GM12878 (cell line): ENCODE measurements at places on chromosomes 2 and 18. TPM values are rescaled to one million over a fixed set of nuclear protein-coding genes. Genes with fewer than 3 reads are reported as not detected.

The EHBP1 gene
- 10.2 and 12.8 TPM in 2 replicates for polyA plus RNA-seq

The CRYBA2 gene
- not detected in 2 replicates for polyA plus RNA-seq

- DNase-seq = no peak
Measured at GRCh38 chr2:8159211-8159965, 522.5 kb upstream of the ID2 start.

GRCh38 chr18:48519431-48520100, 19.3 kb upstream of the CTIF start:
- DNase-seq = no peak

- no peak for DNase-seq
Measured at GRCh38 chr18:31577195-31577594, 14.5 kb upstream of the TTR start.

The SPDYA gene
- 1.7 and 1.9 TPM in 2 replicates for polyA plus RNA-seq

GRCh38 chr2:230418341-230419016, 2.5 kb downstream of the SP100 start:
- DNase-seq = no peak

- peak; percentile 15 for DNase-seq
Measured at GRCh38 chr18:26383454-26384270, 157.4 kb downstream of the TAF4B start.

DNA sequence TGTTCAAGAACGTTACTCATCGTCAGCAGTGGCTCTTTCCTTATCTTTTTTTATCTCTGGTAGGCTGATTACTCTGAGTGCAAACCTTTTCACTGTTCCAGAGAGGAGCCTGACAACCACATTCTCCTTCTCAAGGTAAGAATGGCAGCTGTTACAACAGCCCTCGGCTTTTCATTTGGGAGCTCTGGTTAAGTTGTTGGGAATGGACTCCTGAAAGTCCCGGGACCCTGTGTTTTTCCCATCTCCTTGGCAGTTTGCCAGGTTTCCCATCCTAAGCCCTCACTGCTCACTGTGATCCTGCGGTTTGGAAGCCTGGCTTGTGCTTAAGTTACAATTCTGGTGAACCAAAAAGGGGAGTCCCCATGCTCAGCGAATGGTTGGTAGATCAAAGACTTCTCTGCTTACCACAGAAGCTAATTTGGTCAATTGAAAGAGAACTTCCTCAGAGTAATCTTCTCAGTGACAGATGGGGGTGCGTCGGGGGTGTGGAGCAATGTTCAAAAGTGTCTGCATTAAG, 122.3 kb downstream of the LYPD6B start:
- DNase-seq = peak; percentile 71

- DNase-seq = no peak
Measured at GRCh38 chr18:9775178-9775577, 67.1 kb downstream of the RAB31 start.

The TMEM214 gene
- 52.5 and 56.8 TPM in 2 replicates for polyA plus RNA-seq

DNA sequence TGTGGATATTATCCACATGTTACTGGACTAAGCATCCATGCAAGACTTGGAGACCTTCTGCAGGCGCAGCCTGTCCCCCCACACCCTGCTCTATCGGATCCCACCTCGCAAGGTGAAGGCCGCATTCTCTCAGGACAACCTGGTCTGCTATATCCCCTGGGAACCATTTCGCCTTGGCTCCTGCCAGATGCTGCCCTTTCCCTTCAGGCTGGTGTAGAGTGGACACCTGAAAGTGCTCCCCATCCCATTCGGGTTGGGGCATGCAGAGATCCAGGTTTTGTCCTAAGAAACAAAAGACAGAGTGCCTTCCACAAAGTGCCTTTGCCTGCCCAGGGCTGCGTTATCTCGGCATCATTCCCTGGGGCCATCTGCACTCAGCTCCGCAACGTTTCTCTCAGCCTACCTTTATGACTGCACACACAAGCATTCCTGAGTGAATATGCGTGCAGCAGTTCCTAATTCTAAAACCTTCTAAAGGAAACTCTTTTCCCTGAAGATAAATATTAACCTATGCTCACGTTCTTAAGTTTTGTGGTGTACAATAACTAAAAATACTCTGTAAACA, 20.5 kb downstream of the FHL2 start:
- no peak for DNase-seq

The FLACC1 gene
- polyA plus RNA-seq = 0.30 TPM in 1 of 2 replicates, not detected in the other

GRCh38 chr2:164328310-164328709, 293.0 kb downstream of the GRB14 start:
- no peak for DNase-seq

DNA sequence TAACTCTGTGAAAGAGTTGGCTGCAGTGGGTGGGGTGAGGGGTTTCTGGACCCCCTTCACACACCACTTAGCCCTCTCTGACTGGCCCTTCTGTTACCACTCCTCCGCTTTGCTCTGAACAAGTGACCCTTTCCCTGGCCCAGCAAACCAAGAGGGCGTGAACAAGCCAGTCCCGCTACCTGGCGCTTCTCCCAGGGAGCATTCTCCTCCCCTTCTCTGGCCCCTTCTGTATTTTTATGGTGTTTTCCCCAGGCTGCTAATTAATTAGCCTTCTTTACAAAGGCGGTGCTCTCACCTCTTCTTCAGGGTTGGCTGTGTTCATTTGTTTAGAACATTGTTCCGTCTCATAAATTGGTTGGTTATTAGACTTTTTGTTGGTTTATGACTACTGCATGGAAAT, 180.1 kb downstream of the MGAT5 start:
- no peak for DNase-seq

The FOXD4L1 gene
- not detected in 2 replicates for polyA plus RNA-seq

The DNAH6 gene
- polyA plus RNA-seq = 0.22 and 0.24 TPM in 2 replicates

DNA sequence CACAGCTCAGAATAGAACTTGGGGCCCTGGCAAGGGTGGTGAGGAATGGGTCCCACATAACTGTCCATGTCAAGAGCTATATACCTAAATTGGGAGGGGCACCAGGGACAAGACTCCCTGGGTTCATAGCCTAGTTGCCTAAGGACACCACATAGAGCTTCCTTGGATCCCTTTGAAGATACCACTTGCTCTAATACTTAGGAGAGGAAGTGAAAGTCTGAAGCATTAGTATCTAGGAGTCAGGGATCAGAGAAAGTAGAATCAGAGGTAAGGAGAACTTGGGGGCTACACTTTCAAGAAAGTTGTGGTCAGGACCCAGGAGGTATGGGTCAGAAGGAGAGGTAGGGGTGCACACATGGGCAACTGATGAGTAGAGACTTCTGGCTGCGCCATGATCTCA, 318.2 kb upstream of the SLC39A10 start:
- no peak for DNase-seq

DNA sequence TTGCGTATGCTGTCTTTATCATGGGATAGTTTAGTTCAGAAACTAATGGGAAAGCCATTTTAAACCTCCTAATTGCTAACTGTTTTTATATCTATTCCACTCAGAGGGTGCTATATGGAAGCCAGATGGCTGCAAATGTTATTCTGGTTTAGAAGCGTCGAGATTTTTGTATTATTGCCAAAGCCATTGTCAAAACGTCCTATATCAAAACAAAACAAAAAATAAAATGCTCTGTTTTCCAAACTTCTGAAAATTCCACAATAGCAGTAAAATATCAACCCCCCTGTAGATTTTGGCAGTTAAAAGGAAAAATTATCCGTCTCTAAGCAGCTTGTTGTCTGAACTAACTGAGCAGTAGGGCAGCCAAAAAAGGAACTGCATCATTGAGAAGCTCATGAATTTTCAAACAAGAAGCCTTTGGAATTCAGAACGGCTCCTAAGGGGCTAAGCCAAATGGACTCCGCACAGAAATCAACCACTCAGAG, 195.4 kb upstream of the CWC22 start:
- no peak for DNase-seq

DNA sequence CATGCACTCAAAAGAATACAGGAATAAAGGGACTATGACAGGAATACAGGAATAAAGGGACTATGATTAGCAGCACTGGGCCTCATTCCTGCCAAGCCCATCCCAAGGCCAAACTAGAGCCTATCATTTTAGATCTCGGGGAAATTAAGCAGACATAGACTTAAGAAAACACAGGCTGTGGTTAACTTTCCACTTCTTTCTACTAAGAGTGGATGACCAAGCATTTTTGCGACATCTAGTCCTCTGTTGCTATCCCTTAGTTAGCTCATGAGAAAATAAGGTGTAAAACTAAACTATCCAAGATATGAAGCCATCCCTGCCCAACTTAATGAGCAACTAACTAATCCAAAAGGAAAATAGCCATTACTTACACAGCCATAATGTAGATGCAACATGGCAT, 5.9 kb downstream of the LYPD1 start:
- no peak for DNase-seq
